Stimulated activated naive B cell treated with anti-CD40 and anti-IgM and Interleukin-4, amounts not matched to agents 10 μg/mL and 1 μg/mL and 100 μg/mL, for 72 hours (primary cell): ENCODE measurements at places on chromosomes 11 and 22.
A peak's percentile ranks its signal among the peaks of the same experiment; 100 is the strongest.

- no peak for DNase-seq
Measured at GRCh38 chr11:24240496-24241175, 256.2 kb upstream of the LUZP2 start.

DNA sequence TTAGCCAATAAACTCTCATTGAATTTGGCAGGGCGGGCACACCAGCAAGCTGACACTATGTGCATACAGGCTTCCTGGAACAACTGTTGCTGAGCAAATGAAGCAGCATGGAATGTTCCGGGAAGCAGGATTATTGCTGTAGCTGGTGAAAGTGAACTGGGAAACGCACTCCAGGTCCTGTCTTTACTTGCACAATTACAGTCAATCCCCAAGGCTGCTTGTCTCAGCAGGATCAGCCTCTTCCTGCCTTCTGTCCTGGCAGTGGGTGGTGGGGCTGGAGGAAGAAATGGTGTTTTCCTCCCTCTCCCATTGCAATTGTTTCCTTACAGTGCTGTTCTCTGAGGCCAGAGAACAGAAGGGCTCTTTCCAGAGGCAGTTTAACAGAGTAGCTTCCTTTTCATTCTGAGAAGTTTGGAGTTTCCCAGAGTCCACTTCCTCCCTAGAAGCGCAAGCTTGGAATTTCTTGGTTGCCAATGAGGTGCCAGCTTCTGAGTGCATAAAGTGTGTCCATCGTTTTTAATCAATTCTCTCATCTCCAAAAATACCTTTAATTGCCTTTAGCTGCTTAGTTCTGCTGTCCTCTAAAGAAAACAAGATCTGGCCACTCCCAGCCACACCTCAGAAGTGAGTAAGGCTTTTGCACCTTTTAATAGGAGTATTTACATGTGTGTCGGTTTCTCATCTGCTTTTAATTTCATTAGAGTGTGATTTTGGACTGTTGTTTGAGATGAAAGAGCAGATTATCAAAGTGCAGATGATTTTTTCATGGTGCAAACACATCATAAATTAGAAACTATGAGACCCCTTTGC lies 19.9 kb downstream of the CD44 start:
- DNase-seq = no peak

DNA sequence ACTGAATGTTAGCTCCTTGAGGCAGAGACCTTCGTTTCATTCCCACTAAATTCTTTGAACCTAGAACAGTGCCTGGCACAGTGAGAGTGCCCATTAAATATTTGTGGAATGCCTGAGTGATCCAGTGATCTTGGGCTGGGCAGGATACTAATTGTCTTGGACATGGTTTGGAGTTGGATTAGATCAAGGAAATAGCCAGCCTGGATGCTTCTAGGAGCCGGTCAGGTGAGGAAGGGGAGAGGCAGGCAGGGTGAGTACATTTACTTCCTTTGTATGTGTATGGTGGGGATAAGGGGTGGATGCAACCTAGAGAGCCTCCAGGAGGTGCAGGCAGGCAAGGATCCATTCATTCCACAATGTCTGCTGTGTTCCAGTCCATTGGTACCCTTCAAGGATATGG lies 3.6 kb downstream of the SREBF2 start:
- no peak for DNase-seq

- DNase-seq = peak; percentile 54
Measured at GRCh38 chr11:10454878-10455631, at the start of gene AMPD3. AMPD3 (plus strand) TSS chr11:10455264; CDS start chr11:10461520, 6,256 bp downstream.
